ENCODE measurements at places on chromosomes 2 and 18. TPM values are rescaled to one million over a fixed set of nuclear protein-coding genes. Genes with fewer than 3 reads are reported as not detected.

GRCh38 chr2:83756219-83756618 lies 702.9 kb downstream of the SUCLG1 start:
- no peak for DNase-seq

OR6B2 gene
- not detected for total RNA-seq

- no peak for DNase-seq
Measured at GRCh38 chr2:202780514-202781021, 91.0 kb downstream of the ICA1L start.

SGO2 gene
- 19.7 TPM for total RNA-seq

DNA sequence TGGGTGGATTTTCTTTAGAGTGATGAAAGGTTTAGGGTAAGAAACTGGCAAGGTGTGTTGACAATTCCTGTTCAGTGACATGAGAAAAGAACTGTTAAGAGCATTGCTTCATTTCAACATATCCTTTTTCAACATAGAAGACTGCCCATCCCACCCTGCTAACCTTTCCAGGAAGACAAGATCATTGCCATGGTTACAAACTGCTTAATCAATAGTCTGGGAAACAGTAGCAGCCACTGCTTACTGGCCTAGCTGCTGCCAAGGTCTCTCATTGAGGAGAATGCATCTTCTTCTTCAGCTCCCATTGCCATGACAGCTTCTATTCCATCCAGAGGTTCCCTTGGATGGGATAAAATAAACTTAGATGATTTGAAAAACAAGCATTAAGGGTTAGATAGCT lies 212.1 kb downstream of the LRRTM1 start:
- DNase-seq: no peak

GRCh38 chr18:42192251-42193248 lies 237.5 kb downstream of the PIK3C3 start:
- no peak for DNase-seq

DNA sequence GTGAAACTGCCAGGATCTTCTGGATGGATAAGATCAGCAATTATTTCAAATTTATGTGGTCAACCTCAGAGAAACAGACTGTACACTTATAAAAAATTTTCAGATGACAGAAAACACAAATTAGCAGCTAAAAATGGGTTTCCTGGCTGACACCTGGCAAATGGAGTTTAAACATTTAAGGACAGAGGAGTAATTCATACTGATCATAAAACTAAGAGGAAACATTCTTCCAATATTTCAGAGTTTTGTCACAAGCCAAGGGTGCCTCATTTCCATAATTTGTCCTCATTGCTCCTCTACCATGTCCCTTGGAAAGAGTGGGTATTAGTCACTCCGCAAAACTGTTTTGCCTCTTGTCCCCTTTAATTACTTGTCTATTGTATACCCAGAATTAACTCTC lies 70.2 kb downstream of the TMEFF2 start:
- DNase-seq: no peak

DNA sequence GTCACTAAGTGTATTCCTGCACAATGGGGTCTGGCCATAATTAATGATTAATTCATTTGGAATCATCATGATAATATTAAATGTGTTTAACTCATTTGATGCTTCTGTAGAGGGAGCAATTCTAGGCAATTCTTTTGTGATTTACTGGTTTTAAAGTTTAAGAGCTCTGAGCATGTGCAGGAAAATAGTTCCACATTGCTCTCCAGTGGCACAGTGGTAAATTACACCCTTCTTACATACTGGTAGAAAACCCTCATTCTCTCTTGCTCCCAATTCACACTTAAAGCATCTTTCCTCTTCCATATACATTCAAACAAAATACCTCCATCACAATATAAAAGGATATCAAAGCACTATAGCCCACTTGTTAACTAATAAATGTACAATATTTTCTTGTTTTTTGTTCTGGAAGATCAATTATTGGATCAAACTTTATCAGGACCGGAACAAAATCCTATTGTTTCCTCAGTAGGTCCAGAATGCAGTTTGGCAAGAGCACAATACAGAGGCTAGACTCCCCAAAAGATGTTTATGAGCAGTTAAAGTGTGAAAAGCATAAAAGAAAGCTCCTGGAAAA lies 844.3 kb downstream of the MBD2 start:
- peak; percentile 2 for DNase-seq

- no peak for DNase-seq
Measured at GRCh38 chr2:133711201-133711600, 142.9 kb upstream of the NCKAP5 start.

DNA sequence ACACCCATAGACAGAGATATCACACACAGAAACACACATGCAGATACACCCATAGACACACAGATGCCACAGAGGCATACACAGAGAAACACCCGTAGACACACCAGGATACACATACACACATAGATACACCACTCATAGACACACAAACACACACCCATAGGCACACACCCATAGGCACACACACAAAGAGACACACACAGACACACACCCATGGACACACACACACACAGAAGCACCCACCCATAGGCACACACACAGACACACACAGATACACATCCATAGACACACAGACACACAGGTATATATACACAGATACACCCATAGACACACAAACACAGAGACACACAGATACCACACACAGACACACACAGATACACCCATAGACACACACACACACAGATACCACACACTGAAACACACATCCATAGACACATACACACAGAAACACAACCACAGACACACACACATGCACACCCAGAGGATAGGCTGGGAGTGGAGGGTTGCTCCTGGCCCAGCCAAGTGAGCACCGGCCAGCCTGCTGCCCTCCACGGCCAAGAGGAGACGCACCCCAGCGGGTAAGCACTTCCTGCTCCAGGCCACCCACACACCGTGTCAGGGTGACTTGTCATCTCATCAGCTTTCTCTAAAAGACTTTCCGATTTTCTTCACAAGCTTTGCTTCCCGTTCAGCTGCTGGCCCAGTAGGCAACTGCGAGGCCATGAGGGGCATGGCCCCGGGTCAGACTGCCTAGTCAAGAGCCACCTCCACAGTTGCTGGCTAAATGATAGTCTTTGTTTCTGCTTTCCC lies 14.1 kb upstream of the CNNM3 start:
- no peak for DNase-seq

MRPL53 gene
- total RNA-seq: 101 TPM

ABCG8 gene
- total RNA-seq: under 0.01 TPM

IL37 gene
- total RNA-seq: 0.09 TPM

- no peak for DNase-seq
Measured at GRCh38 chr18:34023471-34023870, 201.2 kb downstream of the NOL4 start.

GRCh38 chr2:241177526-241178334 lies 10.7 kb upstream of the ANO7 start:
- DNase-seq: no peak

DNA sequence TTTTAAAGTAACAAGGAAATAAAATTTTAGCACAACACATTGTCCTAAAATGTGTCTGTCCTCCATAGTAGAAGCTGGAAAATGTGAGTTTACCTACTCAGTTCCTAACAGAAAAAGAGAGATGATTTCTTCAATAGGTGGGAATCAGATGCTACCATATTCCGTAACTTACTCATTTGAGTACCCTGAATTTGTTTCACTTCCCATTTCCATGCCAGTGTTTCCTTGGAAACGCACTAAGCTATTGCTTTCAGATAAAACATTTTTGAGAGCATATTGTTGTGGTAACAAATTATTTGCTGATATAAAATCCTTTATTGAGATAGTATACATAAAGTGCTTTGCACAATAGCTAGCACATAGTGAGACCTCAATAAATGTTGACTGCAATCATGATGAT lies 137.5 kb upstream of the BARD1 start:
- DNase-seq: no peak

DNA sequence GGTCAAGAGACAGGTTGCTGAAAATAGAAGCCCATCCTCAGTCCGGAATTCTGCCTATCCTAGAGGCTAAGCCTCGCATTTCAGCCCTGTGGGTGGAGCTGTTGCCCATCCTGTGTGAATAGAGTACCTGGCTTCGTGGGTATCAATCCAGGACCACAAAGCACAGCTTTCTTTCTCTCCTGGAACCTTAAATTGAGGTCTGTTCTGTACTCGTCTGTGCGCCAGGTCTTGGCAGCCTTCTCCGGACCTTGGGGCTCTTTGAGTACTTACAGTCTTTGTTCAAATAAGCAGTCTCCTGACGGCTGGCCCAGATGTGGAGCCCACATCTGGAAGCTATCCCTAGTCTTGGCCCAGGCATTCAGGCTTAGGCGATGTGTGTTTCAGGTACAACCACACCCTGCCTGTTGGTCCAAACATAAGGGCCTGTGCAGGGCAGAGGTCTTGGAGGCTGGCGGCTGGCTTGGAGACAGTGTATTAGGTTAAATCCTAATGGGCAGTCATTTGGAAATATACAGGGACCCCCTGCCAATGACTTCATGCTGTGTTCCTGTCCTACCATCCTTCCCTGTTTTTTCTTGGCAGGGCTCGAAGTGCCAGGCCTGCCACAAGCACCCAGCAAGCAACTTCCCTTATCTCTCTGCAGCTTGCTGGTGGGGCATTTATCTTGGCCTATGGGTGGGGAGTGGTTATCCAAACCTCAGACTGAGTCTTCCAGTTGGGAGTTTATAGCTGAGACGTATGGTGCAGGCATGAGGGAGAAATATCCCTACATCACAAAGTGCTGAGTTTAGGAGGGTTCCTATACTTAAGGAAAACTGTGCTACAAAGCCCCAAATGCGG lies 294.1 kb downstream of the BCL2 start:
- no peak for DNase-seq

DNA sequence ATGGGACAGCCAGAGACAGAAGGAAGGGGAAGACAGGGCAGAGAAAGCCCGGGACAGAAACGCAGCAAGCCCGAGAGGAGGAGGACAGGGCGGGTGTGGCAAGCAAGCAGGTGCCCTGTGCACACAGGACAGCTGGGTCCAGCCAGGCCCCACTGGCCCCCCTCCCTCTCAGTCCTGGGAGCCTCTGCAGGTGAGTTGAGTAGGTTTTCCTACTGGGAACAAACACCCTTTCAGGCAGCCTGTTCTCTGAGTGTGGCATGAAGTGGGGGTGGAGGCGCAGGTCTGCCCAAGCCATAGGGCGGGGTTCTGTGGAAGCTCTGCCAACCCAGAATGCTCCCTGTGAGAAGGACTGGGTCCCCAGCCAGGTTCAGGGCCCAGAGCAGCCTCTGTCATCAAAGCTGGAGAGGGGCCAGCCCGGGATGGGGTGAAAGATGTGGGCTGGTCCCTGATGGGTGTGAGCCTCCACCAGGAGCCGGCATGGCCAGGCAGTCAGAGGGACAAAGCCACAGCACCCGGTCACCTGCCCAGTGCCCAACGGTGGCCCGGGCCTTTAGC lies 129.4 kb downstream of the TFCP2L1 start:
- no peak for DNase-seq

GRCh38 chr2:188765522-188766470 lies 208.4 kb upstream of the COL3A1 start:
- no peak for DNase-seq

DNA sequence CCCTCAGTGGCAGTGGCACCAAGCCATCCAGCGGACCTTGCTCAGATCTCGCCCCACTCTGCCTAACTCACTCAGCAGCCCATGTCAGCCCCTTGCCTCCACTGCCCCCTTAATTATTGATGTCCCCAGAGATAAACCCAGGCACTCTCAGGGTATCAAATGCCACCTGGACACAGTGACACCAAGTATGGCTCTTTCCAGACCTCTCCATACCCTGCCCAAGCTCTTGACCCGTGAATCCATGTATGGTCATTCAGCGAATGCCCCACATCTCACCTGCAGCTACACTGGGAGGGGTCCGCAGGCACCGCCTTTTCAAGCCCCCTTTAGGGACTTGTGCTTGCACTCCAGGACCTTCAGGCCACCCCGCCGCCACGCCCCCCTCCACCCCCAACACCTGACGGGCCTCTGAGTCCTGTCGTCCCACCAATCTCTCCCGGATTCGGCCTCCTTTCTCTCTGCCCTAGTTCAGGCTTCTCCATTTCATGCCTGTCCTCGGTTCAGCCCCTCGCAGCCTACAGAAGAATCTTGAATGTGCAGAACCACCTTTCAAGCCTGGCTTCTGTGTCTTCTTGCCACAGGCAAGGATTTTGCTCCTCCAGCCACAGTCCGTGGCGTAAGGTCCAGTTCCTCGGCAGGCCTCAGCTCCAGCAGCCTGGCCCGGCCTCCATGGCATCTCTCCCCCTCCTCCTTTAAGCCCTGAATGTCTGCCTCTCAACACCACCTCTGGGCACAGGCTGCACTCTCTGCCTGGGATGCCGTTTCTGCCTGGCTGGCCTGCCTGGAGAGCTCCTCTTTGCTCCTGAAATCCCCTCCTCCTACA lies 54.1 kb upstream of the ODC1 start:
- DNase-seq: no peak

ANKRD29 gene
- total RNA-seq: 3.4 TPM

HOXD3 gene
- total RNA-seq: 0.28 TPM

LTBP1 gene
- 17.7 TPM for total RNA-seq

DNA sequence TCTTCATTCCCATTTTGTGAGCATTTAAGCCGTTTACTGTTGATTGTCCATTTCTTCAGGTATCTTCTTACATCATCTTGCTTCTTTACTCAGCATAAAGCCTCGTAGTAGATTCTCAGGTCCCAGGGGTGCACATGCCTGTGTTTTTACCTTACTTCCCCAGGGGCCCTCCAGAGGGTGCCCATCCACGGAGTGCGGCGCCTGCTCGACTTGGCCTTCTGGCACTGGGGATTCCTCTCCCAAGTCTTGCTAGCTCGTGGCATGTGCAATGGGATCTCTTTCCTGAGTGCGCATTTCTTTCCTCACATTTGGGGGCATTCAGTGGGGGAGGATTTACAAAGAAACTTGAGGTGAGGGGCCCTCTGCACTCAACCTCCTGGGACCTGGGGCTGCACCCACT lies 148.1 kb downstream of the AGAP1 start:
- DNase-seq: no peak

All from thymus (tissue), 14 donors.